GM13976 (cell line): ENCODE measurements at places on chromosomes 6 and 20.

DNA sequence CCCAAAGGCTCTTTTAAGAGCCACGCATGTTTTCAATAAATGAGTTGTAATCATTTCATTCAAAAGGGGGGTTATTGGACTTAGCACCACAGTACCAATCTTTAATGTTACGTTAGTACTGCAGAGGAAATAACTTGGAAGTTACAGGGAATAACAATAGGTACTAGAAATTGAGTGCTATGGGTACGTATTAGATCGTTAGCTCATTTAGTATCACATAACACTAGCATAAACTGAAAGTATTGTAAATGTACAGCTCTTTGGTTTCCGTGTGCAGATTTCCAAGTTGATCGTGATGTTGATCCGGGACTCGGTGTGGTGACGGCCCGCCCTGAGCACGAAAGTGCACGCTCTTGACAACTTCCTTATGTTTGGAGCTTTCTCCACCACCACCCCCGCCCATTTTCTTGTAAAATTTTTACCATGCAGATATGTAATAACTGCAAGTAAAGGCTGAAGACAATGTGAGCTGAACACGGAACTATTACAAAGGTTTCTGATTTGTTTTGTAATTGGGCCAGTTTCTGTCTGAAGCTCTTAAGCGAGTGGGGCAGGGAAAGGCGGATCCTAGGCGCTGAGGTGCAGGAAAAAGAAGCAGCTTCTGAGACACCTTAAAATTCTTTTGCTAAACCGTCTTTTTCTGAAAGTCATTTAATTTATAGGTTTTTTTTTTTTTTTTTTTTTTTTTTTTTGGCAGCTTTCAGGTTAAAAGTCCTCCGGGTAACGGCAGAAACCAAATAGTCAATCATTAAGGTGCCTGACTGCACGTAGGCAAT, 71.5 kb downstream of the HFE start:
- DNase-seq: no peak

DNA sequence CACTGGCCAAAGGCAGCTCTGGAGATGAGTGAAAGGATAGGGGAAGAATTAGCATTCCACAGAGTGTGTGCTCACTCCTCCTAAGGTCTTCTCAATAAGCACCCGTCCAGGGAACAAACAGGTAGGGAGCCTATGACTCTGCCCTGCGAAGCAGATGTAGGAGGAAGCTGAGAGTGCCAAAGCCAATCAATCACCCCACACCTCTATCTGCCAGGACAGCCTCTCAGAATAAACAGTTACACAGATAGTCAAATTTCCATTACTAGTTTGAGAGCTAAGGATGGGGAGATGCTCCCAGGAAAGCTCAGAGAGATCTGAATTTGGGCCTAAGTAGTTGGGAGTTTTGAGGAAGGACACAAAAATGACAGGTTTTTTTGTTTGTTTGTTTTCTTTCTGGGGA, 40.5 kb upstream of the SLA2 start:
- no peak for DNase-seq

- DNase-seq: no peak
Measured at GRCh38 chr6:21208796-21209186, 384.8 kb upstream of the SOX4 start.

- DNase-seq: no peak
Measured at GRCh38 chr20:42749556-42749955, 440.1 kb downstream of the PTPRT start.

GRCh38 chr6:113627480-113627879, 229.7 kb upstream of the MARCKS start:
- no peak for DNase-seq

GRCh38 chr20:2217857-2218539, 77.8 kb upstream of the TGM3 start:
- DNase-seq: no peak

DNA sequence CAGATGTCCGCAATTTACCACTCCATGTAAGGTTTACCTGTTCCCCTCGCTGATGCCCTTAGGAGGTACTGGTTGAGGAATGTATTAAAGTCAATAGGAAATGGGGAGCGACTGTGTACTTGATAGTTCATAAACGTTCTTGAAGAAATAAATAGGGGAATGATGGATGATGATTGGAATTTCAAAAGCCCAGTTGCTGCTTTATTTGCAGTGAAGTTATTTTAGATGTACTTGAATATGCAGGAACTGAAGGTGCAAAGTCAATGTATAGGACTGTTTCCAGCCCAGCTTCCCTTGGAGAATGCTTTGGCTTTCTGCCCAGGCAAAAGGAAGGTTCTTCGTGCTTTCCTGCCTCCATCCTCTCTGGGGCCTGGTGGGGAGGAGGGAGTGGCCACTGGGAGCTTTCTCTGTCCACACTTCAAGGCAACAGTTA, 19.8 kb downstream of the ADGRF5 start:
- no peak for DNase-seq

- no peak for DNase-seq
Measured at GRCh38 chr6:166206066-166206465, 38.4 kb upstream of the TBXT start.

GRCh38 chr6:120274547-120274946, 925.0 kb upstream of the MAN1A1 start:
- DNase-seq: no peak

GRCh38 chr6:136532030-136532429, 18.2 kb downstream of the MAP7 start:
- DNase-seq: no peak

GRCh38 chr20:23103284-23104018, 17.3 kb upstream of the CD93 start:
- DNase-seq: no peak

DNA sequence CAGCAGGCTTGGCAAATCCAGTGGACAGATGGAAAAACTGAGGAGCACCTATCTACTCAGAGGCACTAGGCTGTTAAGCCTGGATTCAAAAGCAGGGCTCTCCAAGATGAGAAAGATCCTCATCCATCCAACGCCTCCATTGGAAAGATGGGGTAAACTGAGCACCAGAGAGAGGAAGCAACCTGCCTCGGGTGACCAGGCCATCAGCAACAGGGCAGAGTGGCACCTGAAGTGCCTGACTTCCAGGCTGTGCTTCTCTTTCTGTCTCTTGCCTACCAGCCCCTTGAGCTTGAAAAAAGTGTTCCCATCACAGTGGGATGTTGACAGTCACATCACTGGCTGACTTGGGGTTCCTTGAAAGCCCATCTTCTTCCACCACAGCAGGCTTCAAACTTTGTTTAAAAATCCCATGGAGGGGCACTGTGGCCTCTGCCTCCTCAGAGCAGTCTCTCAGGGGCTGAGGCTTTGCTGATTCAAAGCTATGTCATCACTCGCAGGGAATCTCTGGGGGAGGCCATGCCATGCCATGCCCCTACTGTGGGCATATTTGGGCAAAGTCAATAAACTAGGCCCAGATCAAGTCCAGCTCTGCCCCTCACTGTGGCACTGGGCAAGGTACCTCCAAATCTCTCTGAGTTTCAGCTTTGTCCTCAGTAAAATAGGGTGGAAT, 44.8 kb upstream of the TGM2 start:
- no peak for DNase-seq

DNA sequence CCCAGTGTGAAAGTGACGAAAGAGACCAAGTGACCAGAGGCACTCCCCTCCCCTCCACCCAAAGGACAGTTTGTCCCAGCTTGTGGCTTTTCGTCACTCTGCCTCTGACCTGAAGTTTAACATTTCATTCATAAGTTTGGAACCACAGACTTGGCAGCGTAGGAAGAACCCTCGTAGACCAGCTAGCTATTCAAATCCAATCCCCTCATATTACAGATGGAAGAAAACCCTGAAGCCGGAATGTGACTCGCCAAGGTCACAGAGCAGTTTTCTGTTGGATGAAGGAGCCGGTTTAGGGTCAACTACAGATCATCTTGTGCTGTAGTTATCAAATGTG, 3.9 kb upstream of the SYS1 start:
- no peak for DNase-seq

DNA sequence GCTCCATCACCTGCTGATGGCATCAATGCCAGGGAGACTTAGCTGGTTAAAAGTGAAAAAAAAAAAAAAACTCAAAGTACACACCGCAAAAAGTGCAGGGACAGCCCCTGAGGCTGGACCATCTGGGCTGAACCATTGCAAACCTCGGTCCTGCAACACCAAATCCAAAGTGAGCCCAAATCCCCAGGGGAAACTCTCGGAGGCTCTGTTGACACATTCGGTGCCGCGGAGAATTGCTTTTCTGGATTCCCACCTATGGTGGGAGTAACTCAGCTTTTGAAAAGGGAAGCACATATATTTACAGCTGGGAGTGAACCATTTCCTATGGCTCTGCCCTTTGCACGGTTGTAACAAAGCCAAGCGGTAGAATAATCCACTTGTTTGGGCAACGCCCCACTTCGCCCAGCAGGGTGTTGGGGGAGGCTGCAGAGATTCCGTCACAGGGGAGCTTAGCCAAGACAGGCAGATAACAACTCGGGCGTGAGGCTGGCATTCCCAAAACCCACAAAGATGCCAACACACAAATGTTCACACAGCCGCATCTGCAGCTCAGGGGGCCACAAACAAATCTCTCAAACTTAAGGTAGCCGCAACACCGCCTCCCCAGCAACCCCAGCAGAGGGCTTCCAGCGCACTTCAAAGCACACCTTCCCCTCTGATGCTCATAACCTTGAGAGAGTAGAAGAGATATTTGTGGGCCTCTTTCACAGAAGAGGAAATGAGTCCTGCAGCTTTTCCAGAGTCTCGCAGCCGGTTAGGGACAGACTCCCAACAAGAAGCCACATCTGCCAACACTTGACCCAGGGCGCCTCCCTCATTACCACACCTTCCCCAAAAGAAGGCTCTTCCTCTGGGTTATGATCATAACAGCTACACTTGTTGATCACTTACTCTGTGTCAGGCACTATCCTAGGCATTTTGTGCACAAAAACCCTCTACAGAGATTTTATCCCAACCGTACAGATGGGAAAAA, 11.4 kb downstream of the ZC3H12D start:
- DNase-seq: no peak
